ENCODE measurements at places on chromosomes 7 and 10.

GRCh38 chr10:71605263-71605962 lies 114.2 kb downstream of the C10orf105 start:
- no peak for DNase-seq

GRCh38 chr7:48025624-48026023 lies 3.3 kb downstream of the SUN3 start:
- DNase-seq = no peak

GRCh38 chr10:102779680-102780526 lies 36.2 kb downstream of the WBP1L start:
- no peak for DNase-seq

DNA sequence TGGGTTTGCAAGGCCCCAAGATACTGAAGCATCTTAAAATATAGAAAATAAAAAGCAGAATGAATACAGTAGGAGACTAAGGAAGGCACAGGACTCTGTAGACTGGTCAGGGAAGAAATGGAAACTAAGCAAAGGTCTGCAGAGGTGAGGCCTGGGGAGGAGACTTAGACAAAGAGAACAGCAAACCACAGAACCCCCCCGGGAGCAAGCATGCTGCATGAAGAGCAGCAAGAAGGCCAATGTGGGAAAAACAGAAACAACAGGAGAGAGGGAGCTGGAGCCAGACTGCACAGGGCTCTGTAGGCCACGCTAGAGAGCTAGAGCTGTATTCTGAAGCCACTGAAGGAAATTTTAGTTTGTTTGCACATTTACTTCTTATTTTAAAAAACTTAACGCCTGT lies 45.7 kb upstream of the ARID5B start:
- DNase-seq = no peak

GRCh38 chr7:2046581-2047565 lies 185.9 kb downstream of the MAD1L1 start:
- no peak for DNase-seq
